Lung (tissue), 17 donors: ENCODE measurements at places on chromosomes 1 and 21.

- no peak for DNase-seq
These were observed 30.2 kb downstream of the NDC1 start for GRCh38 chr1:53807916-53808315.

DNA sequence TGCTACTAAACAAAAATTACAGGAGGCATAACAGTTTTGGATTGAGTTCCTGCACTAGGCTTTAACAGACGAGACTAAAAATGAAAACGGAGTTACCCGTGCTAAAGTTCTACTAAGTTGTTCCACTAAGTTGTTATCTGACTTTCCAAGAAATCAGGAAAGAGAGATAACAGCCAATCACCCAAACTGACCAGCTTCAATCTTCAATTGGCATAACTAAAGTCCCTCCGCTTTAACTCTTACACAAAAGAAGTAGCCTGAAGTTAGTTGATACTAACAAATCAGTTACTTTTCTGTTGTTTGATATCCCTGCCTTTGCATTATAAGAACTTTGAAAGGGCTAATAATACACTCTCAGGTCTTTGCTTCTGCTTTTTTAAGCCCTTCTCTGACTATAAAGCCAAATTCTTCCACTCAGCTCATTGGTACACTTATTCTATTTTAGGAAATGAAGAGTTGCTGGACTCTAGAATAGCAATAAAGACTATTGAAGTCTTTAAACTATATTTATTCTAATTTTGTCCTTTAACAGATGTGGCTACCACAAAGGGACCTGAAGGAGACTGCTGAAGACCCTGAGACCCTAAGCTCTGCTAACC, 61.3 kb downstream of the TESK2 start:
- no peak for DNase-seq

GRCh38 chr1:98402860-98403259, 258.7 kb upstream of the SNX7 start:
- no peak for DNase-seq

DNA sequence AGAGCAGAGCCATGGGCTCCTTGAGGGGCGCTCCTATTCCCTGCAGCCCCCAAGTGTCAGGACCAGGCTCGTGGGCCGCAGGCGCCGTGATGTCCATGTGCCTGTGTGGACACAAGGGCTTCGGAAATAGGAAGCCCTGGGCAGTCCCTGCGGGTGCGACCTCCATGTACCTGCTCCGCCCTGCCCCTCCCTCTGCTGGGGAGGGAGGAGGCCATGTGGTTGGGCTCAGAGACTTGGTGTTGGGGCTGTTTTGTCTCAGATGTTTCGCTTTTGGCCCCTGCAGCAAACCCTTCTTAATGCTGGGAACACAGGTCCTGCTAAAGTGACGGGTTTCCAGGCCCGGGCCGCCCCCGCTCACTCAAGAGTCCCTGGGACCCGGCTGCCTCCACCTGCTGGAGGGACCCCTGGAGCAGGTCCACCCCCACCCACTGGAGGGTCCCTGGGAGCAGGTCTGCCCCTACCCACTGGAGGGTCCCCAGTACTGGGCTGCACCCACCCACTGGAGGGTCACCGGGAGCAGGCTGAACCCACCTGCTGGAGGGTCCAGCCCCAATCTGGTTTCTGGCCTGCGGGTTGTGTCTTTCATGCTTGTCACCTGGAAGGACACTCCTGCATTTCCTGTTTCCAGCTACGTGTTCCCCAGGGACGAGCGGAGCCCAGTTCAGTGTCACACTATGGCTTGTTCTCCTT, 156.5 kb downstream of the PEX14 start:
- no peak for DNase-seq

DNA sequence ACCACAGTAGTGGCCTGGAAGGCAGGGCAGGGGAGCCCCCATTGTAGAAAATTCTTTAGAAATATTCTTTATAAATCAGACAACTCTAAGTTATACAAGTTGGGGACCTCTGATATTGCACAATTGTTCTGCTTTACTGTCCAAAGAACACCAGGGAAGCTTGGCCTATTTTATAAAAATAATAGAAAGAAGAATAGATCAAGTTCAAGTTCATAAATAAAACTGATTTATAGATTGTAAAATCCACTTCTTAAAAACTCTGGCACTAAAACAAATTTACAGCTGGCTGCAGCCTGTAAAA, 55.0 kb upstream of the GALNT2 start:
- DNase-seq = no peak

- DNase-seq = no peak
These were observed 9.4 kb downstream of the C1orf162 start for GRCh38 chr1:111483166-111483565.

DNA sequence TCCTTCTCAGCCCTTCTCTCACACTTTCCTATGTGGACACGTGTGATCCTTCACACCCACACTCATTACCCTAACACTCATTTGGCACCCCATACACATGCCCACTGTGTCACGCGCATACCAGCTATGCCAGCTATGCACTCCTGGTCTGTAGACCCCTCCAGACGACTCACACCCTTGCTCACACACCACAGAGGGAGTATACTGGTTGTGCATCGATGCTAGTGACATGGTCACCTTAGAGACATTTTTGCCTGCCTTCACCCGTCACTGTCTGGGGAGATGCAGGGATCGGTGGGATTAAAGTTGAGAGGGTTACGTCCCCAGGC, 8.3 kb upstream of the PPM1J start:
- no peak for DNase-seq

GRCh38 chr1:180884588-180885300, 28.0 kb upstream of the KIAA1614 start:
- DNase-seq = no peak

DNA sequence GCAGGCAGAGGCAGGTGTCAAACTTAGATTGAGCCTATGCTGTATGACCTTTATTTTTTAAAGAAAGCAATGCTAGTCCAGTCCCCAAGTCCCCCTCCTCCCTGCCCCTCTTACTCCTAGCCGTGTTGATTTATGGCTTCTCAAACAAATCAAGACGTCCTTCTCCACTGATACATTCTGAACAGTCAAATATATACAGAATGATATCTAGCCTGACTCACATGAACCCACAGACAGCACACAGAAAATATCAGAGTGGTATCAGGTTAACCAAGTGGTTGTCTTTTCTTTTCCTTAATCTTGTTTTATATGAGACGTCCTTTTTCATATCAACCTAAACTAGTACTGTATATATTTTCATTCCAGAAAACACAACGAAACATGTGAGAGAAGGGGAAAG, 13.4 kb downstream of the DAB1 start:
- no peak for DNase-seq

DNA sequence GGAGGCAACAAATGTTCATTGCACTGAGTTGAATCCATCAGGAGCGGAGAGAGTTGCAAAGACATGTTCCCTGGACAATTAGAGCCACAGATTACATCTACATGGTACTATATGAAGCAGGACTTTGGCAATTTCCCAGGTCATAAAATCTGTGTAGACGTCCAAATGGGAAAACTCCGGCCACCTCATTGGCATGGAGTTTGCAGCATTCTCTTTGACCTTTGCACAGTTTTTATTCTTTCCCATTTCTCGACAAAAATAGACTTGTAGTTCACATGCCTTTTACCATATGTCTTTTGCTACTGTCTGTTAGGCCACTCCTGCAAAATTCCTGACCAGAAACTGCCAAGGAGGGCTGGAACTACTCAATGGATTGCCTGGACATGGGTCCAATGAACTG, 48.2 kb downstream of the UBE2T start:
- peak; percentile 60 for DNase-seq

- no peak for DNase-seq
These were observed 98.2 kb upstream of the ERG start for GRCh38 chr21:38596264-38597042.

GRCh38 chr1:12085643-12086260, 22.6 kb downstream of the TNFRSF8 start:
- no peak for DNase-seq

DNA sequence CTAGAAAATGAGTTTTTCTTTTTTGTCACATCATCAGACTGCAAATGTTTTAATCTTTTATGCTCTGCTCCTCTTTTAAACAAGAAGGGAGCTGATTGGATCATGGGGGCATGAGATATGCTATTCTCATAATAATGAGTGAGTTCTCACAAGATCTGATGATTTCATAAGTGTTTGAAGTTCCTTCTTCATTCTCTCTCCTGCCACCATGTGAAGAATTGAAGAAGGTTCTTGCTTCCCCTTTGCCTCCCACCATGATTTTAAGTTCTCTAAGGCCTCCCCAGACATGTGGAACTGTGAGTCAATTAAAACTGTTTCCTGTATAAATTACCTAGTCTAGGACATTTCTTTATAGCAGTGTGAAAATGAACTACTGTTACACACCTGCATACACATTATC, 218.2 kb downstream of the NRIP1 start:
- no peak for DNase-seq

- DNase-seq = no peak
These were observed 125.8 kb downstream of the SLC45A1 start for GRCh38 chr1:8443558-8444194.

DNA sequence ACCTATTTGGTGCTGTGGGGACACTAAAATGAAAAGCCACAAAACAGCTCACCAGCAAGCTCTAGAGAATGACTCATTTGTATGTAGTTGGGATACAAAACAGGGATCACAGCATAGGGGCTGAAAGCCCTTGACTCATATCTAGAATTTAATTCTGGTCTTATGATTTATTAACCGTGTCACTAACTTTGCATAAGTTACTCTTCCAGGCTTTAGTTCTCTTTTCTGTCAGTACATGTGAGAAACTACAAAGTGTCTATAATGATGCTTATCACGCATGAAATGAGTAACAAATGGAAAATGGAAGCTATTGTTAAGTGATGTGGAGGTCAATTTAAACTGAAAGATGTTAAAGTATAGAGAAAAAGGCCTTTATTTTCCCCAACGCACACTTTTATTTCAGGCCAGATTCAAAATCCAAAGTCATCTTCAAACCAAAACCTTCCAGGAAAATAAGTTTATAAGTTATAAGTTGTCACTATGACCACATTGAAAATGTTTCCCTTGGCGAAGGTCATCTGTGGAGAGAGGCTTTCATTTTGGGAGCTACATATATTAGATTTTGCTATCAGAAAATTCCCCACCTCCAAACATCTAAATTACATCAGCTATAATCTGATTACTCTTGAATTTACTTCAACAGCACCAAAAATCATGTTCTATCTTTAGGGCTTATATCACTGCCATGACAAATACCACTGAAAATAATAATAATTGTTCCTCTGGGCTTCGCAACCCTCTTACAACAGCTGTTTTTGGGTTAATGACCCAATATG, 430.5 kb downstream of the MRPL39 start:
- no peak for DNase-seq

DNA sequence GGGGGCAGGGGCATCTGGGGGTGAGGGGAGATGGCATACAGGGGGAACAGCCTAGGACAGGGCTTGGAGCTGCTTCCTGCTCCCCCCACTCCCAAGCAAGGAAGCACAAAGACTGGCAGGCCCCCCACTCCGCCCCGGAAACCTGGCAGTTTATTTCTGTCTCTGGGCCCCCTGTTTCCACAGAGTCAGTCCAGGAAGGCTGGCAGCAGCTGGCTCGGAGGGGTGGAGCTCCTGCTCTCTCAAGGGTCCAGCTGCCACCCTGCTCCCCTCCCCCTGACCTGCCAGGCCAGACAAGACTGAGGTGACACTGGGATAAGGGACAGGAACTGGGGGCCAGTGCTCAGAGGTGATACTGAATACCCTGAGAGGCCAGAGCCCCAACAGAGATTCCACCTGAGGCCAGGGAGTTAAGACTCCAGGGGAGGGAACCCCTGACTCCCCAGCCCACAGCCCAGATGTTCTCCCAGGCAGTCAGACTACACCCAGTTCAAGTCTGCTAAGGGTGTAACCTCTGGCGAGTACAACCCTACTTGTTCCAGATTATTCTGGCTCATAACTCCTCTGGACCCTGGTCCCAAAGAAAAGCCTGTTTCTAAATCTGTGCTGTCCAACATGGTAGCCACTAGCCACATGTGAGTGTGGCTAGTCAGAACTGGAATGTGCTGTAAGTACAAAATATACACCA, 26.3 kb downstream of the AHDC1 start:
- no peak for DNase-seq

DNA sequence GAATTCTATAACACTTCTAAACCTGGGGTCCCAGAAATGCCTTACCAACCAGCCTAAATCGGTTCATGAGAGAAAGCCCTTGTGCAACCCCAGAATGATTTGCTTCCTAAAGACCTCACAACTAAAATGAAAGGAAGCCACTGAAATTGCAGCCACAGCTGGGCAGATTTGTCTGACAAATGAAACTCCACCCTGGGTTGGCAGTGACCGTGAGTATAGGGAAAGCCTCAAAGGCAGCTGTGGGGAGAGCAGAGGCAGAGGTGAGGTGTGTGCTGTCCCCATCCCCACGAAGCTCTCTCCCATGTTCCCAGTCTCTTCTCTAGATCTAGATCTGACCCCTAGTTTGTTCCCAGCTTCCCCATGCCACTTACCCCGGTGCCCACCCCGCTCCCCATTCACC, 23.1 kb downstream of the RHBDL2 start:
- DNase-seq = no peak

GRCh38 chr1:199733125-199733524, 294.4 kb upstream of the NR5A2 start:
- no peak for DNase-seq

GRCh38 chr21:33886321-33886720, 29.3 kb downstream of the ATP5PO start:
- no peak for DNase-seq

- no peak for DNase-seq
These were observed 41.8 kb upstream of the ACTRT2 start for GRCh38 chr1:2979191-2980072.
